ENCODE measurements at places on chromosomes 3 and 15. TPM values are rescaled to one million over a fixed set of nuclear protein-coding genes. Genes with fewer than 3 reads are reported as not detected.

CDCP1 gene
- 19.4 TPM for total RNA-seq

AP3B2 gene
- total RNA-seq = not detected

MCTP2 gene
- total RNA-seq = 1.2 TPM

SEMA3G gene
- total RNA-seq = 61.3 TPM

MB21D2 gene
- 14.1 TPM for total RNA-seq

HTR3E gene
- not detected for total RNA-seq

RBM15B gene
- 29.4 TPM for total RNA-seq

COL8A1 gene
- total RNA-seq = 187 TPM

UROC1 gene
- not detected for total RNA-seq

POU1F1 gene
- total RNA-seq = not detected

HEXA gene
- 171 TPM for total RNA-seq

GHSR gene
- total RNA-seq = not detected

RETNLB gene
- not detected for total RNA-seq

GOLGA6L6 gene
- total RNA-seq = not detected

PHC3 gene
- 29.7 TPM for total RNA-seq

TMEM207 gene
- total RNA-seq = not detected

GOLGA6B gene
- not detected for total RNA-seq

PDZRN3 gene
- total RNA-seq = not detected

CNTN3 gene
- not detected for total RNA-seq

All from glomerular endothelial cell (primary cell).